ENCODE measurements at places on chromosomes 16 and 17.

DNA sequence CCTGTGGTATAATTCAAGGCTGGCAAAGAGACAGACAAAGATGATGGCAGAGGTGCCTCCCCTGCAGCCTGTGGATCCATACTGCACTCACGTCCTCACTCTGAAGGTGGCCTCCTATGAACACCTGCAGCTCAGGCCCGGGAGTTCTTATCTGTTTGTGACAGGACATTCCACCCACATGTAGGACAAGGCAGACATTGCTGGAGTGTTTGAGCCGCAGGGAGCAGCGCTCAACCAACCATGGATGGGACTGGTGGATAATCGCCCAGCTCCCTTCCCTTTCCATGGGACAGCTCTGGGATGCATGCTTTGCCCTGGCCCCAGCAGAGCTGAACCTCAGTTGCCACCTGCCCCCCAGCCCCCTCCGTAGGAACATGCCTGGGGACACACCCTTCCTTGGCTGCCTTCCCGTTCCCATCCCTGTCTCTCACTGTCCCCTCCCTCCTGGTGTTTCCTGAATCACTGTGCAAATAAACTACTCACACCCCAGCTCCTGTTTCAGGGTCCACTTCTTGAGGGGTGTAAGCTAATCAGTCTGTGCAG is 22.2 kb downstream of the ITPRIPL2 start:
- DNase-seq: no peak

DNA sequence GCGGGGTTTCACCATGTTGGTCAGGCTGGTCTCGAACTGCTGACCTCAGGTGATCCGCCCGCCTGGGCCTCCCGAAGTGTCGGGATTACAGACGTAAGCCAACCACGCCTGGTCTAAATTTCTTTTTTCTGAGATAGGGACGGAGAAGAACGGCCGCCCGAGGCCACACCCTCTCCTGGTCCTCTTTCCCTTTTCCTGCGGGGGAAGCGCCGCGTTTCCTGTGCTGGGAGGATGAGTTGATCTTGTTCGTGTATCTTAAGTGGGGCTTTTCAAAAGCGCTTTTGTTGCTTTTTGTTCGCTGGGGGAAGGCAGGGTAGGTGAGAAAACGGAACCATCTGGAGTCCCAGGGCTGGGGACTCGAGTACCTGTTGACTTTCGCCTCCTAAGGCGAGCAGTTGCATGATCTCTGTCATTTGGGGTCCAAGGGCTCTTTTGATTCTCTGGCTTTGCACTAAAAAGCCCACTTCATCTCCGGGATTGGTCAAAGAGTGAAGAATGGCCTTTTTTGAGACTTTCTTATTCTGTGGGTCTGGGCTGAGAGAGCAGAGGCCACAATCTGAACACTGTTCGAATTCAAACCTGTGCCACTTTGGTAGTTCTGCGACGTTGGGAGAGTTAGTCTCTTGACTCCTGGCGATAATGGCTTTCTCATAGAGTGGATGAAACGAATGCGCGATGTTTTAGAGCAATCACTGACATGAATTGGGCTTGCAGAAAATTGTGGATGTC is 1.3 kb downstream of the FUS start:
- DNase-seq: no peak

- DNase-seq: no peak
These were observed 7.3 kb downstream of the PROCA1 start for GRCh38 chr17:28704219-28704858.

GRCh38 chr16:74825016-74825415 is 50.4 kb upstream of the FA2H start:
- DNase-seq: no peak

DNA sequence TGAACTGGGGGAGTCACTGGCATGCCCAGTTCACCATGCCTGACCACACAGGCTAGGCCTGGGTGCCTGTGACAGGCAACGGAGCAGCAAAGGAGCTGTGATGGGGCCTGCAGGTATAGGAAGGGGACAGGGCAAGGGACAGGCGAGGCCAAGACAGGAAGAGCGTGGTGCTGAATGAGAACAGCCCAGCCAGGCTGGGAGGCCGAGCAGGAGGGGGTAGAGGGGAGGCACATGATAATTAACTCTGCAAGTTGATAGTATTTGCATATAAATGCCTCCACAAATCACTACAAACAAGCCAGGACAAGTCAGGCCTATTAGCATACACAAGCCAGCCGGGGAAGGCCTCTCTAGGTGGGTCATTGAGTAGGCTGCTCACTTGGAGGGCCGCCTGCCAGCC is 7.8 kb downstream of the ZFHX3 start:
- DNase-seq: no peak

DNA sequence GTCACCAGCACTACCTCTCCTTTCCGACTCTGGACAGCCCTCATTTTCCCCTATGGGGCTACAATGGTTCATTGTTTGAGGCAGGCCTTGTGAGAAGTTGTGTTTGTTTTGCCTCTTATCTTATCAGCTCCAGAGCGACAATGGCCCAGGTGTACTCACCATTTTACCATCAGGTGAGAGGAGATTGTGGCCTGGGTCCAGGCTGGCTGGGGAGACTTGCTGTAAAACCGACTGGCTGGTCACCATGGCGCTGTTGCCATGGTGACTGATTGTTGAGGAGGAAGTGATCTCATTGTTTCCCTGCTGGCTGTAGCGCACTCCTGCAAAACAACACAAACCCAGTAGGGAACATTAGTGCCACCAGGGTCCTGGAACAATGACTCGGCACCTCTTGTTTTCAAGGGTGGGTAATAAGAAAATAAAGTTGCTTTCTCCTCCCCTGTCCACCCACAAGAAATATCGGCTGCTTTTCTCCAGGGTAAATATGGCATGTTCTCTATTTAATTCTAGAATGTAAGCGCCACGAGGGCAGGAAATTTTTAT is 34.4 kb downstream of the HNF1B start:
- no peak for DNase-seq

GRCh38 chr16:84836234-84836647 is 16.5 kb downstream of the CRISPLD2 start:
- peak; percentile 96 for DNase-seq

DNA sequence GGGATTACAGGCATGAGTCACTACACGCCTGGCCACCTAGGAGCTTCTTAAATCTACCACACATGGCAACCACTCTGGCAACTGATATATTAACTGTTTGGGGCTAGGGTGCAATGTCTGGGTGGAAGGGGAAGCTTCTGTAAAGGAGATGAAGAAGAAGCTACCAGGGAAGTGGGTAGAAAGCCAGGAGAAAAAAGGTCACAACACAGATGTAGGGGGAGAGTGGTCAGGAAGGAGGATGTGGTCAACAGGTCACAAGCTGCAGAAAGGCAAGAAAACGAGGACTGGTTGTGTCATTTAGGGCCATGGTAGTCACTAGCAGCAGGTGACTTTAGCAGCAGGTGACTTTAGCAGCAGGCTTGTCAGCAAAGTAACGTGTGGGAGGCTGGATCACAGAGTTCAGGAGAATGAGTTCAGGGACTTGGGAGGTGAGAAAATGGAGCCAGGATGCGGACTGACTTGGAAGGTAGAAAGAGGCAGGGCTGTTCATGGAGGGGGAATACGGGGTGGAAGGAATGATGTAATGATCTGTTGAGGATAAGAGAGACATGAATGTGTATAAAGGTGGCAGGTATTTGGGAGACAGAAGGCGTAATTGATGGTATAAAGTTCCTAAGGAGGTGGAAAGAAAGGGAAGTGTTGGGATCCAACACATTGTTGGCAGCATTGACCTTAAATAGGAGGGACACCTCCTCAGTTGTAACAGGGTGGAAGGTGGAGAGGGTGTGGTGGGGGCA is 16.3 kb upstream of the WFIKKN2 start:
- DNase-seq: no peak

DNA sequence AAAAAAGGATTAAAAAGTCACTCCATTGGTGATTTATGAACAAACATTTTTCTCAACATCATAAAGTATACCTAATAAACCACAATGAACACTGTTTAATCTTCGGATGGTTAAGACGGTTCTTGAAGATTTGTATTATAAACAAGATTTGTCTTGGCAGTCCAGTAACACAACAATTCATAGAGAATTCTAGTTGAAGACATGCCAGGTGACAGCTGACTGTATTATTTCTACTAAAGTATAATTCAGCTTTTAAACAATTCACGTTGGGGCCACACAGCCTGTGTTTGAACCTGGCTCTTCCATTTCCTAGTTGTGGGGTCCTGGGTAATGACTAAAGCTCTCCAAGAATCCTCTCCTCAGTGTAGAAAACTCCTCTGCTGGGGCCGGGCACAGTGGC is 22.0 kb downstream of the STX8 start:
- DNase-seq: no peak

- DNase-seq: no peak
These were observed 104.3 kb upstream of the SDK2 start for GRCh38 chr17:73748508-73748907.

DNA sequence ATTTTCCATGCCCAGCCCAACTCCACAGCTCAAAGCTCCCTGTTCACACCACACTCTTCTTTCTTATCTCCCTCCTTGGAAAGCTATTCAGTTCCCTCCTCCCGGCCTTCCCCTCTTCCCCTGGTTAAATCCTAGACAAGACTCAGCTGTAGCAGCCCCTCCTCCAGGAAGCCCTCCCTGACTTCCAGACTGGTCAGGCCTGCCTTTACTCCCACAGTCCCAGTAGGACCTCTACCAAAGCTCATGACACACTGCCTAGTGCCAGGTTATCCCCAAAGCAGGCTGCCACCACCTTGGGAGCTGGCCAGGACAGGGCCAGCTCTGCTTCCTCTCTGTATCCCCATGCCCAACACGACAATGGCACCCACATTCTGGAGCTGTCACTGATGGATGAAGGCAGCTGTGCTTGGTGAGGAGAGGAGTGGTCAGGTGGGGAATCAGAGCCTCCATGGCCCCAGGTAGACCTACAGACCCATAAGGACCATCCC is 50.0 kb downstream of the BEAN1 start:
- no peak for DNase-seq

DNA sequence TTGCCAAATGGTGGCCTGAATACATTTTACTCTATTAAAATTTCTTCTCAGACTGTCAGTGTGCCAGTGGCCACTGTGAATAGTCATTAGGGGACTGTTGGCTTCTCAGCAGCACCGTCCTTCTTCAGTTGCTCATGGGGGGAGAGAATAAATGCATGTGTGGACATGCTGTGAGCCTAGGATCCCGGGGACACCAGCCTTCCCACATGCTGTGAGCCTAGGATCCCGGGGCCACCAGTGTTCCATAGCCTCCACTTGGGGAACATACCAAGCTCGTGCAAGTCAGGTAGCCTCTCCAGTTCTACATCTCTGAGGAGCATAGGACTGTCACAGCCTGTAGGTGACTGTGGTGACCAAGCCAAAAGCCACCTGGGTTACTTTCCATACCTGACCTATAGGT is 51.5 kb downstream of the BANP start:
- no peak for DNase-seq

- DNase-seq: no peak
These were observed 3.4 kb upstream of the KCNJ16 start for GRCh38 chr17:70071620-70072019.

- no peak for DNase-seq
These were observed 6.7 kb downstream of the NR1D1 start for GRCh38 chr17:40093580-40094201.

- DNase-seq: no peak
These were observed 80.7 kb downstream of the AKAP1 start for GRCh38 chr17:57165754-57166153.

DNA sequence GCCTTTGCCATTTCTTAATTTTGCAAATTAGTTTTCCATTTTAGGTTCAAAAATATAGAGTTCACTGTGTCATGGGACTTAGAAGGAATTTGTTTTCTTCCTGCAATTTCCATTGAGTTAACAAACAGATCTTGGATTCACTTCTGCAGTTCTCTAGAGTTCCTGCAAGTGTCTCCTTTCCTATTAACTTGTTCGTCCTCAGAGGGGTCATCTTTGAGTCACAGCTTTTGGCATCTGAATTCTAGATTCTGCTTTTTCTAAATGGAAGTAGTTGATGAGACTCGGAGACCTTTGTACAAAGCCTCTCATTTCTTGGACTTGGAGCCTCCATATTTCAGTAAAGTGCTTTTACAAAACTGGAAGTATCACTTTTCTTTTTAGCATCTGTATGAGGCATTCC is 323.3 kb downstream of the BCAS3 start:
- peak; percentile 19 for DNase-seq

DNA sequence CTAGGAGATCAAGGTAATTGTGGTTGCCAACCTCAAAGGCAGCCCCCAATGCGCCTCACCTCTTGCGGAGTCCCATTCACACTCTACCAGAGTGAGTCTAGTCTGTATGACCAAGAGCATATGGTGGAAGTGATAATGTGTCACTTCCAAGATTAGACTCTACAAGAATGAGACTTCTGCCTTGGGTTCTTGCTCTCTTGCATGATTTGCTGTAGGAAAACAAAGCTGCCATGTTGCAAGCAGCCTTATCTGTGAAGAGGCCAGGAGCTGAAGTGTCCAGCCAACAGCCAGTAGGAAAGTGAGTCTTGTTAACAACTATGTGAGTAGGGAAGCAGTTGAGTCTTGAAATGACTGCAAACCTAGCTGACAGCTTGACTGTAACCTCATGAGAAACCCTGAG is 3.4 kb downstream of the TERF2 start:
- DNase-seq: no peak

DNA sequence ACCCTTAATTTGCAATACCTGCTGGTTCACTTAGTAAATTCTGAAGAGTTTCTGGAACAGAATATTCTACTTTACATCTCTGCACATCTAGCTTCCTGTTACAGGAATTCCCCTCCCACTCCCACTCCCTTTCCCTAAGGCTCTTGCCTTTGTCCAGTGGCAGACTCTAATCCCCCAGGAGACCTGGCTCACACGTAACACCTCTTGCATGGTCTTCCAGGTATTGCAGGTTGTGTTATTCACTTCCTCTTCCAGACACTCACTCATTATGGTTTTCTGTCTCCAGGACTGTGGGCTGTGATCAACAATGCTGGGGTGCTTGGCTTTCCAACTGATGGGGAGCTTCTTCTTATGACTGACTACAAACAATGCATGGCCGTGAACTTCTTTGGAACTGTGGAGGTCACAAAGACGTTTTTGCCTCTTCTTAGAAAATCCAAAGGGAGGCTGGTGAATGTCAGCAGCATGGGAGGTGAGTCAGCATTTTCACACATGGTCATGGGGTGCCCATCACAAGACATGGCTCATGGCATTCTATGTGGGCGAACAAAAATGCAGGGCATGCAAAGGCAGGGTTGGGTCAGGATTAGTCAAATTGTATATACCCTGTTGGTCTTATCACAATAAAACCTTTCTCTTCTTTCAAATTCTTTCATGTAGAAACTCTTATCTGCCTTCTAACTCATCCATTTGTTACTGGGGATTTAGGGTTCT is 35.8 kb downstream of the HSD17B2 start:
- DNase-seq: no peak

DNA sequence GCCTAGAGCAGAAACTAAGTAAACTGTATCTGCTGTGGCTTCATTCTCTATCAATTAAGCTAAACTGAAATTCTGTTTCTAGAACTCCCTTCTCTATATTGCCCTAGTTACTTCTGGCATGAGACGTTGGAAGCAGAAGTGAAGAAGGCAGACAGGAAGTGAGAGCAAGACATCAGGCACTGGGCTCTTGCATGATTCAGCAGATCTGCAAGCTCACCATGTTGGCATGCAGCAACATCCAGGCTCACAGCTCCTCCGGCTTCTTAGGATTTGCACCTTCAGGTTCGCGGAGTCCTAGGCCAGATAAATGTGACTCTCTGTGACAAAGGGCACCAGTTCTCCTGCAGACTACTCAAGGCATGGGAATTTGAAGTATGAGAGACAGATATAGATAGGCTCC is 148.3 kb downstream of the CDH8 start:
- DNase-seq: no peak

GRCh38 chr16:15897834-15898254 is 9.4 kb upstream of the CEP20 start:
- DNase-seq: peak; percentile 70

GRCh38 chr17:33494151-33494550 is 201.1 kb upstream of the ASIC2 start:
- no peak for DNase-seq

- no peak for DNase-seq
These were observed 333.1 kb downstream of the BCAS3 start for GRCh38 chr17:61010661-61011170.
